ENCODE measurements at places on chromosomes 4 and X.

DNA sequence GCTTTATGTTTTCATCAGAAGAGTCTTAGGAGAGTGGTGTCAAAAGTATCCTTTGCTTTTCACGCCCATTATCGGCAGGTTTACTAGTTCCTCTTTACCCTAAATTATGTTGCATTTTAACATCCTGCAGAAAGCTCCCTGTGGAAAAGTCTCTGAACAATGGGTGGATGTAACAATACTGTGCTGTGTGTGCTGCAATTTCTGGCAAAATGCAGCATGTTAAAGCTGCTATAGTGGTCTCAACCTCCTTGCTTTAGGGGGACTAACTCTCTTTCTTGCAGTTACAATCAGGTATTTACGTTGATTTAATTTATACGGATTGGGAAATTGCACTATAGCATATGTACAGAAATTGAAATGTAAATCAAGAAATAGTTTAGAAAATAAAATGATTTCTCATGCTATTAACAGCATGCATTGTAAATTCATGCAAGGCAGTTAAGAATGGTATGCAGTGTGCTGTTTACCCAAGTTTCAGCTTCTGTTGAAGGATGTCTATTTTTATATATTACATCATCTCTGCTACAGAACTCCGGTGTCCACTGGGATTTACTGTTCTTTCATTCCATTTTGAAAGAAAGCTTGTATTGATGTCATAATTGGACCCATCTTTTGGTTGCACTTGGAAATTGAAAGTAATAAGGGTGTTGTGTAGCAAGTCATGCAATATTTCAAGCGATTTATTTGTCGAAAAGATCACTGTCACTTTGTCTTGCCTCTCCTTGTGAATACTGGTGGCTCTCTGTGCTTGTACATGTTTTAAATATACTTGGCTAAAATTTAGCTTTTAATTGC lies 145.7 kb downstream of the RAPGEF2 start:
- no peak for DNase-seq

GRCh38 chrX:96655947-96656623 lies 28.6 kb upstream of the DIAPH2 start:
- no peak for DNase-seq

GRCh38 chr4:183639291-183639690 lies 19.7 kb downstream of the RWDD4 start:
- DNase-seq: no peak

DNA sequence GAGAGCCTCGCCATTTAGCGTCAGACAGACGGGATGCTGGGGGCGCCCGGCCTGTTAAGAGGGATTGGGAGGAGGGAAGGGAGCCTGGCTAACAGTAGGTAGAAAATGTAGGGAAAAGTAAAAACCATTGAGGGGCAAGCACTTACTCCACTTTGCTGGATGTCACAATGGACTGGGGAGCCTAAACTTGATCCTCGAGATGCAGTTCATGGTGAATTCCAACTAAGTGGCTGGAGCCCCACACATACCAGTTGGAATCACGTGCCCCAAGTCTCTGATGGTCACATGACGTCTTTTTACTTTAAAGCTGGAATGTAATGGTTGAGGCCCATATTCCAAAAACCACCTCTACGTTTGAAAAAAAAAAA lies 1.5 kb downstream of the PLS3 start:
- DNase-seq: no peak

- no peak for DNase-seq
Measured at GRCh38 chrX:47515941-47516665, 33.1 kb upstream of the ZNF41 start.

DNA sequence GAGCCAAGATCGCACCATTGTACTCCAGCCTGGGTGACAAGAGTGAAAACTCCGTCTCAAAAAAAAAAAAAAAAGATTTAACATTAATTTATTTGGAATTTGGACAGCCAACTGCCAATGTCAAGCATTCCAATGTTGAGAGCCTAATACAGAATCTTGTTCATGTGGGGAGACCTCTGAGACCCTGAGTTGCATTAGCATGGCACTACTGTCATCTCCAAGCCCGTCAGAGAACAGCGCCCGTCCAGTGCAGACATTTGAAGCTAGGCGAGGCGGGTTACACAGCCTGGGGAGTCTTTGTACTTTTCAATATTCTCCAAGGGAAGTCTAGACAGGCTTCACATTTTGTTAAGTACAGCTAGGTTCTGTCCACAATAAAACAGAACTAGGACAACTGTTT lies 126.7 kb downstream of the CHRNA9 start:
- DNase-seq: no peak

DNA sequence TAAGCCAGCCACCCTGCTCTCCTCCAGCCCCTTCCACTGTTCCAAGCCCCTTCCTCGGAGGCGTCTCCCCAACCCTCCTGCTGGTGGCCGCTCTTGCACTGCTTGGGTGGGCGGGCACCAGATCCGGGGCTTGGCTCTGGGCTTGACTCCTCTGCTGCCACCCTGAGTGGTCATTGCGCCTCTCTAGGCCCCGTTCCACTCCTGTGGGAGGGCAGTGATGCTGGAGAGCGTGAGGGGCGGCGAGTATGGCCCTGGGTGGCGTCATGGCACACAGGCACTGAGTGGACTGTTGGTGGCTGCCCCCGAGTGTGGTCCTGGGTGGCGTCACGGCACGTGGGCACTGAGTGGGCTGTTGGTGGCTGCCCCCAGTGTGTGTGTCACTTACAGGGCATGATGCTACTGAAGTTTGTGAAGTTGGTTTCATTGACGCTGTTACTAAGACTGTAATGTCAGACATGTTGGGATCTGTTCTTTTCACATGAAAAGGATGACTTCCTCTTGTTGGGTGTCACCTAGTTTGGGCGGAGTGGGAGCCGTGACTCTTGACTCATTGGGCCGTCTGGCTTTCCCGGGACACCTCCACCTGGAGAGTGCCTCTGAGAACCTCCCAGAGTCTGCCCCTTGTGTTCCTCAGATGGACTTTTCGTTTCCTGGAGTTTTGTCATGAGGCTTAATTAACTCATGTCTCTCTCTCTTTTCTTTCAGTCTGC lies 55.9 kb upstream of the HGFAC start:
- no peak for DNase-seq

DNA sequence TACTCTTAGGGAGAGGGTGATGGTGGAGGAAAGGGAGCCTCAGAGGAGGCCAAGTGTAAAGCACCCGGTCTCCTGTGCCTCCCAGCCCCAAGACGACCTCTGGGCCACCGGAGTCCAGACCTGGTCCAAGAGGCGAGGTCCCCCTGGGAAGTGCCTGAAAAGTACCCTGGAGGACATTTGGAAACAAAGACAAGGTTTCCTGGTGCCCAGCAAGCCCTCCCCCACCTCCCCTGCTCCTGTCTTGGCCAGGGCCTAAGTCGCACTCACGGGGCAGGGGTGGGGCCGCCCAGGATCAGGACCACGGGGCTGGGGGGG lies 532 bp upstream of the SH3BP2 start:
- no peak for DNase-seq

GRCh38 chrX:100946299-100946927 lies 17.7 kb upstream of the XKRX start:
- DNase-seq: no peak

DNA sequence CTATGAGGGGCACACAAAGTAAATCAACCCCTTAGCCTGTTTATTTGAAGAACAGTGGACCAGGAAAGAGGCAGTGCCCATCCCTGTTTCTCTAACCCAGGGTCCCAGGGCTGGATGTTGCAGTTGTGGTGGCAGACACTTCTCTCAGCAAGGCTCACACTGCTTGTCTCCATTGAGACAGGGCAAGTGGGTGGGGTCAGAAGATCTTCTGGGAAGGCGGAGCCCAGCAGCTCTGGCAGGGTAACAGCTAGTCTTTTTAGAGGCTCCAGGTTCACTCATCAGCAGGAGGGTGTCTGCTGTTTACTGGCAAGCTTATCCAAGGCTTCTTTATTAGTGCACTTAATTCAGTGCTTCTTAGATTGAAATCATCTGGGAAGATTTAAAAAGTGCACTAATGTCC lies 659.8 kb upstream of the DIPK2B start:
- no peak for DNase-seq

DNA sequence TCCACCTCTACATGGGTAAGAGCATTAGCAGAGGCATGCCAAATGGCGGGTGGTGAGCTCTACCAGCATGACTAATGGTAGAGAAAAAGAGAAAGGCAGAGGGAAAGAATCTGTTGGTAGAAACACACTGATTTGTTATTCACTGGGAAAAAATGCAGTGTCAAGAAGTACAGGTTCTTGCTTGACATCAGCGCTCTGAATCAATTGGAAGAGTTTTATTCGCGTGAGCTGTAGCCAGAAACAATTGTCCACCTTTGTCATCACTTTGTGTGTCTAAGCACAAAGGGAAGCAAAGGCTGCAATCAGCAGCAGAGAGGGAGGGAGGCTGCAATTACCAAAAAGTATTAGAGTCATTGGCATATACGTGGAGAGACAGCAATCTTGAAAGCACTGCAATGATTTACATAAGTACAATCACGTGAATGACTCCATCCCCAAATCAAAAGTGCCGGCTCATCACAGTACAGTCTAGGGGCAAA lies 67.7 kb upstream of the HS3ST1 start:
- no peak for DNase-seq

DNA sequence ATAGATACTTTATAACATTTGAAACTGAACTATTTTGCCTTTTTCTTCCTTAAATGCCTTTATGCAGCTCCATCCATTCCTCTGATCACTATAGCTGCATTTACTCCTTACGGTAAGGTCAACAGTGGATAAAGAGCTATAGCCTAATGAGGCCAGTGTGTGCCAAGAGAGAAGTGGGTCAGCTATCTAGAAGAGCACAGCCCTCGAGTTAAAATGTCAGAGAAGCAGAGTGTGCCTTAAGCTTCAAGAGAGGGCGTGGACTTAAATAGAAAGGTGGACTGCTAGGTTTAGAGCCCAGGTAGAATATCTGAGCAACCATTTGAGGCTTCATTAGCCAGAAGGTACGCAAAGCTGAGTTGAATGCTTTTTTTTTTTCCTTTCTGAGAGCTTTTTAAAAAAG lies 347.4 kb downstream of the BMPR1B start:
- no peak for DNase-seq

GRCh38 chrX:70405003-70405402 lies 18.1 kb upstream of the GDPD2 start:
- no peak for DNase-seq

- DNase-seq: no peak
Measured at GRCh38 chr4:140875746-140876452, 119.7 kb upstream of the TBC1D9 start.

DNA sequence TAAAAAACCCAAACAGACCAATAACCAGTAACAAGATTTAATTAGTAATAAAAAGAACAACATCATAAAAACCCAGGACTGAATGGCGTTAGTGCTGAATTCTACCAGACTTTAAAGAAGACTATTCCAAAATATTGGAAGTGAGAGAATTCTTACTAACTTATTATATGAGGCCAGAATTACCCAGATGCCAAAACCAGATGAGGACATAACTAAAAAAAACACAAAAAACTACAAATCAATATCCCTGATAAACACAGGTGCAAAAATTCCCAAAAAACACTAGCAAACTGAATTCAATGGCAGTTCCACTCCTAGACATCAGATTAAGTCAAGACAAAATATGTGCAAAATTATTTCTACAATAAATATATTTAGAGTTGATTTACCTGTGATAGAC lies 400.1 kb upstream of the PABPC4L start:
- no peak for DNase-seq

DNA sequence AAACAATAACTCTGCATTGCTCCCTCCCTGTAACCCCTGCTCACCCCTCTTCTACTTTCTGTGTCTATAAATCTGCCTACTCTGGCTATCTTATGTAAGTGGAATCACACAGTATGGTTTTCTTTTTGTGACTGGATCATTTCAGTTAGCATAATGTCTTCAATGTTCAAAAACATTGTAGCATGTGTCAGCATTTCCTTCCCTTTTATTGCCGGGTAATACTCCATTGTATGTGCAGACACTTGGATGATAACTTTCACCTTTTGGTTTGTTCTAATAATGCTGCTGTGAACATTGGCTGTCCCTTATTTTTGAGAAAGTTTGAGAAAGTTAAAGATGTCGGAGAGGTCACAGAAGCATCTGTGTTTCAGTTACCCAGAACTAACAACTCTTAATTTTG lies 60.6 kb upstream of the TLR2 start:
- no peak for DNase-seq

- no peak for DNase-seq
Measured at GRCh38 chr4:87204559-87204958, 15.9 kb downstream of the KLHL8 start.

GRCh38 chr4:77742054-77742453 lies 77.1 kb downstream of the CNOT6L start:
- DNase-seq: no peak

GRCh38 chr4:121651597-121651996 lies 45.2 kb downstream of the ANXA5 start:
- DNase-seq: no peak

DNA sequence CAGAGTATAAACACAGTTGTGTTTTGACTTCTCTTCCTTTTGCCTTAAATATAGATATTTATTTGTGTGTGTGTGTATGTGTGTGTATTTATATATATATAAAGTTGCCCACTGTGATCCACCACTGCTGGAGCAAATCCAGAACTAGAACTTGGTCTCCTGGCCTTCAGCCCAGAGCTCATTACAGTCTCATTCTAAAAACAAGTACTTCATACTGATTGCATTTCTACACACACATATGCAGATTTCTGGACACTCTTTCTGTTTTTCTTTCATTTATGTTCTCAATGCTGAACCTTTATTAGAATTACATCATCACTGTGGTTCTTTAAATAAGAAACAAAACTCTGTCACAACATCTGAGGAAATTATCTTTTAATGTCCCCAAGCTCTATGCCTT lies 381 bp downstream of the TXK start:
- no peak for DNase-seq

DNA sequence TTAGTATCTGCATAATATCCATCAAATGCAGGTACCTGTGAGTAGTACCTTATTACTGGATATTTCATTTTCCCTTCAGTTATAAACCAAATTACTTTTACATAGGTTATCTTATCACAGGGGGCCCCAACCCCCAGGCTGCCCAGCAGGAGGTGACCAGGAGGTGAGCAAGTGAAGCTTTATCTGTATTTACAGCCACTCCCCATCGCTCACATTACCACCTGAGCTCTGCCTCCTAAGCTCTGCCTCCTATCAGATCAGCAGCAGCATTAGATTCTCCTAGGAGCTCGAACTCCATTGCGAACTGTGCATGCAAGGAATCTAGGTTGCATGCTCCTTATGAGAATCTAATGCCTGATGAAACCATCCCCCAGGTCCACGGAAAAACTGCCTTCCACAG lies 6.3 kb downstream of the PRSS12 start:
- no peak for DNase-seq

GRCh38 chr4:104302731-104303130 lies 192.0 kb downstream of the CXXC4 start:
- no peak for DNase-seq

Measured in stimulated activated CD4-positive, alpha-beta T cell treated with anti-CD3 and anti-CD28 coated beads, Interleukin-12 subunit alpha, Interleukin-12 subunit beta, amount 100 ng/mL, for 48 hours (primary cell).